ENCODE measurements at places on chromosomes 6 and 20.

GRCh38 chr6:131782764-131783163 is 25.1 kb upstream of the ENPP1 start:
- DNase-seq, result no peak

GRCh38 chr20:48716086-48716485 is 111.7 kb downstream of the PREX1 start:
- no peak for DNase-seq

DNA sequence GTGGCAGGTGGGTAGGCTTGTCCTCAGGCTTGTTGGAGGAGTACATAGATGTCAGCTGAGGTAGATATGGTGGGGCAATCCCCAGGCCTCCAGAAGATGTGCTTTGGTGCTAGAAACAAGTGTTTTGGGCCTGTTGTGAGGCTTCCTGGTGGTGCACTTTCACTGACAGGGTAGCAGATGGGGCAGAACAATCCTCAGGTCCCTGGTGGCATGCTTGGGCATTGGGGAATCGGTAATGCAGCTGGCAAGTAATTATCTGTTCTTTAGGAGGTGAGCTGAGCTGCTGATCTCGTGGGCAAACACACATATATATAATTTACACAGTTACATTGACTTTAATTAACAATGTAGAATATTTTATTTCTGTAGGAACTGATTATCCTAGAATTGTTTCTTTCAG is 458.7 kb downstream of the BMP2 start:
- no peak for DNase-seq

- DNase-seq, result no peak
These were observed 262.3 kb downstream of the CDH4 start for GRCh38 chr20:61514396-61514795.

DNA sequence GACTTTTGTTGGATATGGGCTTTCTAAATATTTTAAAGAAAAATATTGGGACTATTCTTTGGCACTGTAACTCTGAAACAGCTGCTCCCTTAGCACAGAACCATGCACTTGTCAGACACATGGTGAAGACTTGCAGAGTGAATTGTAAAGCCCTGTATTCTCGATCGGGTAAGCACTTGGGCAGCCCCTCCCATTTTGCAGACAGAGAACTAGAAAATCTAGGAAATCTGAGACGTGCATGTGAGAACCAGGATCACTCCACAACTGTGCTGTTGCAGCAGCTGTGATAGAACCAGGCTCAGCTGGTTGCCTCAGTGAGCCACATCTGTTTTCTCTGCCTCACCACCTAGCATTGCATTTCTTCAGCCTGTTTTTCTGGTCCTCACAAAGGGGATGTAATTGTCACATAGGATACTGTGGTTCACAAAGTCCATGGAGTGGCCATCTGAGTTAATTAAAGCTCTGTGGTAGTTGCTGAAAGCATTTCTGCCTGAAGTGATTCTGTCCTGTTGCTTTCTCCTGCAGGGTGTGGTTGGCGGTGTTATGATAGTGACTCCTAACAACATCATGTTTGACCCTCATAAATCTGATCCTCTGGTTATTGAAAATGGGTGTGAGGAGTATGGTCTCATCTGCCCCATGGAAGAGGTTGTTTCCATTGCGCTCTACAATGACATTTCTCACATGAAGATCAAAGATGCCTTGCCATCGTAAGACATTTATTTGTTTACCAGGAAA is 71.8 kb upstream of the HINT3 start:
- no peak for DNase-seq

- DNase-seq, result no peak
These were observed 20.1 kb upstream of the ISM1 start for GRCh38 chr20:13200767-13201500.

DNA sequence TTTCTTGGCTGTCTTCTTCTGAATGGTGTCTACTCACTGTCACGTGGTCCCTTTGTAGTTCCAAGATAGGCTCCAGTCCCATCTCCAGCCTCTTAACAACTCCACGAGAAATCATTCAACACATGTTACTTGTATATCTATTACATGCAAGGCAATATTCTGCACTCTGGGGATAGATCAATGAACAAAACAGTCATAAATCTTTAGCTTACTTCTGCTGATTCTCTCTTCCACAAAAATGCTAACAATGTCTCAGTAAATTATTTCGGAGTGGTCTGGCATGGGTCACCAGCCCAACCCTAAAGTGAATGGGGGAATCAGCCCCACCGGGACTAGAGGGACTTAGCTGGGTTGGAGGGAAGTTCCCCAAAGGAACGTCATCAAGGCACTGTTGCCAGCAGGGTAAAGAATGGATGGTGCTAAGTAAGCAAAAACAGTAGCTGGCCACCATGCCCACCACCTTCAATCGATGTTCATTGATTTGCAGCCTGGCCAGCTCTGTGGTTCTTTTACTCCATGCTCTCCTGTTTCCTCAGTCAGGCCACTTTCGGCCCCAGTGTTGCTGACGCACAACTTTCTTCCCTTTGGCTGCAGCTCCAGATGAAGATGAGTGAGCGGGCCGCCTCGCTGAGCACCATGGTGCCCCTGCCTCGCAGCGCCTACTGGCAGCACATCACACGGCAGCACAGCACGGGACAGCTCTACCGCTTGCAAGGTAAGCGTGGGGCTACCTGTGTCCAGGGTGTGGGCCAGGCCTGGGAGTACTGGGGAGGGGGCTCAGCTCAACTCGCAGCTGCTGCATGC is 167.7 kb downstream of the DOK5 start:
- no peak for DNase-seq

GRCh38 chr6:11389977-11390376 is 147.6 kb upstream of the TMEM170B start:
- DNase-seq, result no peak

GRCh38 chr6:53273370-53273769 is 75.4 kb downstream of the ELOVL5 start:
- no peak for DNase-seq

GRCh38 chr6:137995371-137995770 is 111.8 kb downstream of the PERP start:
- DNase-seq, result no peak

DNA sequence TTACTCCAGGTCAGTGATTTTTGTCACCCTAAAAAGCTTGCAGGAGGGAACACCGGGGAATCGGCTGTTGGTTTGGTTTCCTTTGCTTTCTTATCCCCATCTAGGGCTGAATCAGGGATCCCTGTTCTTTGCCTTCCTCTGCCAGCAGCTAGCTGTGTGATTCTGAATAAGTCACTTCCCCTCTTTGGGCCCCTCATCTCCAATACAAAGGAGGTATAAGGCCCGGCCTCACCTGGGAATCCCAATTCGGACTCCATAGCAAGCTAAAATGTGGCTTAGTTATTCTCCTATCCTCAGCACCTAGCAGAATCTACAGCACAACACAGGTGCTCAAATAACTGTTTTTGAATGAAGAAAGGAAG is 18.5 kb upstream of the ARMC12 start:
- DNase-seq, result no peak

GRCh38 chr6:130252527-130253237 is 29.9 kb upstream of the SAMD3 start:
- DNase-seq, result no peak

DNA sequence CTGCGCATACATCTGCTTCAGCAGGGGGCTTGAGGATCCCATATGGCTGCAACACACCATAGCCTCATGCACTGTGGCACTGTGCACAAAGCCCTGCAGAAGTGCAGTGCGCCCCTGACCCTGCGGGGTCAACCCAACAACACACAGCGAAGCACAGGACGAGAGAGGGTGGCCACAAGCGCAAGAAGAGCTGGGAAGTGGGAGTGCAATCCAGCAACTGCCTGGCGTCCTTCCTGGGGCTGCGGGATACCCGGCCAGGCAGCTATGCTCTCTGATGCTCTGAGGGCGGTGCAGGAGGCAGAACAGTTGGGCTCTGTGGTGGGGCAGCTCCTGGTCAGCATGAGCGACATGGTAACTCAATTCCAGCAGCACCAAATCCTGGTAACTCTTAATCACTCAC is 5.6 kb upstream of the ACSS1 start:
- DNase-seq, result no peak

- no peak for DNase-seq
These were observed 4.9 kb downstream of the POLR1C start for GRCh38 chr6:43521836-43522235.

DNA sequence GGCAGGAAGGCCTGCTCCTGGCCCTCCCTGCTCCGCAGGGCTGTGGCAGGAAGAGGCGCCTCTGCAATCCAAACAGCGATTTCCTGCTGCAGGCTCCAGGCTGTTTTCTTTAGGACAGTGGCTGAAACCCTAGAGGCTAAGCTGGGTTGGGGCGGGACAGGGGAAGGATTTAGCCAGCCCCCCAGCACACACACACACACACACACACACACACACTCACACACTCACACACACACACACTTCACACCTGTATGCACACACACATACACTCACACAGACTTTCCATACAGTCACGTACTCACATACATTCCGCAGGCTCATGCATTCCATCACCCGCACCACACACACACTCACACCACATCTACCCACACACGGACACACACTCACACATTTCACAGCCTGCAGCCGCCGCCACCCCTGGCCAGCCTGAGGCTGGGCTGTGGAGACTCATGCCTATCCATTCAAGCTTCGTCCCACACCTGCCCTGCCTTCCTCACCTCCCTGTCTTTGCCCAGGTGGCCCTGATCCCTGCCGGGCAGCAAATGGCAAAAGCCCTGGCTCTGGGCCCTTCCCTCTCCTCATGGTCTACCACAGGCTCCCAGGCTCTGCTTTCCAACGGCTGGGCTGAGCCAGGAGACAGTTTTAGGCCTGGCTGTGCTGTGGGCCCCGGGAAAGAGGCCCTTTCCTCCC is 17.9 kb downstream of the MDFI start:
- no peak for DNase-seq

DNA sequence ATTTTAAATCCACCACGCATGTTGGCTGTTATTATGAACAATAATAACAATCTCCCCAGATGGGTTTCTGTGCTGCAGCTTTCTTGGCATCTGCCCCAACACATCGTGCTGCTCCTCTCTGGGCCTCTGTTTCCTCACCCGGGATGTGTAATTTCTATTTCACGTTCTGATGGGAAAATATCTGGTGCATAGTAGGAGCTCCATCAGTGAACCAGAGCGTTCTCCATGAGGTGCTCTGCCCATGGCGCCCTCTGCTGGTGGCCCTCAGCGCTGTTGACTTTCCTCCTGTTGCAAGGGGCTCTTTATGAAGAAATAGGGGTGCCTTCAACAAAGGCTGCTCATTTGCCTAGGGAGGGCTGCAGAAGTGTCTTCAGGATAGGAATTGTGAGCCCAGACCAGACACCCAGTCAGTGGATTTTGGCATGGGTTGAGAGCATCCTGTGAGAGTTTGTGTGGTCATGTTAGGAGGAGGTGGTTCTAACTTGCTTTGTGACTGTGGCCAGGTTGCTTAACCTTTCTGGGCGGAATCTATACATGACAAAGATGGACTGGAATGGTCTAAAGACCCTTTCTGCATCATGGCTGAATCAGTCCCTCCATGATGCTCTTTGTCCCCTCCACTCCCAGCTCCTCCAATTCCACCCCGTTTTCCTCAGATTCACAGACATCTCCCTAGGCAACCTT is 8.1 kb downstream of the SCRT2 start:
- peak; percentile 82 for DNase-seq

- no peak for DNase-seq
These were observed 6.5 kb upstream of the HCRTR2 start for GRCh38 chr6:55167860-55168259.

Measured in psoas muscle (tissue), 8 donors.